C1 segment of cervical spinal cord (tissue), 14 donors: ENCODE measurements at places on chromosomes 3 and 15.

DNA sequence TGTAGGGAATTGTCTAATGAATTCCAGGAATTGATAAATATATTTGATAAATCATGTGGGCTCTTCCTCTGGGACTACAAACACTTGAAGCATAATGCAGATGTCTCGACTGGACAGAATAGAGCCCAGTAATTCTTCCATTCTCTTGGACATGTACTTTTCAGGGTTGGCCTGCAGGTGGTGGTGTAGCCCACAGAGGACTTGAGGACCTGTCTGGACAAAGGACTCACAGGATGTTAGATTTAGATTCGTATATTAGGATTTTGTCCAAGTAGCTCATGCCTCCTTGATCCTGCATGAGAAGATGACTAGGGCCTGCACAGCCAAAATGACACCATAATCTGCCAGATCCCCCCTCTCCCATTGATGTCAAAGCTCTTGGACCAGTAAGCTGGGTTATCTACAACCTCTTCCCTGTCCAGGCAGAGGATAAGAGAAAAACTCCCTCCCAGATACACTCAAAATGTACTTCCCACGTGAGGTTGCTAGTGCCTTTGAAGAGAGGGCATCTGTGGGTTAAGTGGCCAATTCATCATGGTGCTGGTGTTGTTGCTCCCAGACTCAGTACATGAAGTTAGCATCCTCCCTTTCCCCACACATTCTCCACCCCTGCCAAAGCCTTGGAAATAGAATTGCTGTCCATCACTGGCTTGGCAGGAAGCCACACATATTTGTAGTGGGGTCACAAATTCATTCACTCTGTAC is 88.6 kb upstream of the ZNF280D start:
- no peak for DNase-seq

GRCh38 chr3:138390582-138390932 is 42.2 kb downstream of the MRAS start:
- DNase-seq, result no peak

DNA sequence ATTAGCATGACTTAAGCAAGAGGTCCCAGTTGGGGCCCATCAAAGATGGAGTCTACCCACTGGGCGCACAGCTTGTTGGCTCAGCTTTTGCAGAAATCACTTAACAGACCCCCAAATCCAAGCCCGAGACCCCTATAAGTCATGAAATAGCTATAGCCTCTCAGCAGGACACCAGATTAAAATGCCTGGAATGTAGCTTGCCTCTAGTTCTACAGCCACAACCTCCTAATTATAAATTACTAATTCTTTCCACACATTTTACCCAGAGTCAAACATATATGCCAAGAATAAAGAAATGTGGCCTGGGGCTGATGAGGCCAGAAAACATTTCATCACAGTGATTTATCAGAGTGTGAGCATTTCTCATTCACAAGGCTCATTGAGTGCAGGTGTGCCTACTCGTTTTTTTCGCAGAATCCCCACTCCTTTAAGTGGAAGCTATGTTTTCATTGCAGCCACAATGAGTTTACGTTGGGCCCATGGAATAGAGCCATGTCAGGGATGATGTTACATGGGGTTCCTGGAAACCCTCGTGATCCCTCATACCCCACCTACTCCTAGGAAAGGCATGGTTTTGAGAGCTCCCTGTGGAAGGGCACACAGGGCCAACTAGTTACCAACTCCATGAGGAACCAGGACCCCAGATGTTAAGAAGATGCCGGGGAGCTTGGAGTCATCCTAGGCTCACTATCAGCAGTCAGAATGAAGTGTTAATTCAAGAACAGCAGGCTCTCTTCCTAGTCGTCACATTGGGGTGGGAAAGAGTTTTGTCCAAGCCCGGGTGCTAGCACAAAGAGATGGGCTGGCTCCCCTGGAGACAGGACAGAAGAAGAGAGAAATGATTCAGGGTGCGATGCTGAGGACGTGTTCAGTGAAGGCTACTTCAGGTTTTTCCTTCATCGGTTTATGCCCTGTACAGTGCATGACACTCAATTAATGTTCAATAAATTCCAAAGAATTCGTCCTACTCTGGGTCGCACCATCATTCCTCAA is 90.2 kb upstream of the ABHD17C start:
- DNase-seq, result no peak

DNA sequence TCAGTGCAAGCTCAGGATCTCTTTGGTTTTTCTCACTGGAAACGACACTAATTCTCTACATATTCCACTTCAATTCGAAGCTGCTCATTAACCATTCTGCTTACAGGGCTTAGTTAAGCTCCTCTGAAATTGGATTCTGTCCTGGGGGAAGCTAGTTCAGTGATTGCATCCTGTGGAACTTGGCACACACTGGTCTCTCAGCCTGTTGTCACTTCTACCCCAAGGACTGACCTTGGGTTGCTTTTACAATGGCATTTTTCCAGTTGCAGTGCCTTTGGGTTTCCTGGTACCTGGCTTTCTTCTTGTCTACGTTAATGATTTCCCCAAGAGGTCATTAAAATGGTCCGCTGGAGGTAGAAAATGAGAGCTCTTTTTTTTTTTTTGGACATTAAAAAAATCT is 33.3 kb upstream of the GABRB3 start:
- DNase-seq, result no peak

DNA sequence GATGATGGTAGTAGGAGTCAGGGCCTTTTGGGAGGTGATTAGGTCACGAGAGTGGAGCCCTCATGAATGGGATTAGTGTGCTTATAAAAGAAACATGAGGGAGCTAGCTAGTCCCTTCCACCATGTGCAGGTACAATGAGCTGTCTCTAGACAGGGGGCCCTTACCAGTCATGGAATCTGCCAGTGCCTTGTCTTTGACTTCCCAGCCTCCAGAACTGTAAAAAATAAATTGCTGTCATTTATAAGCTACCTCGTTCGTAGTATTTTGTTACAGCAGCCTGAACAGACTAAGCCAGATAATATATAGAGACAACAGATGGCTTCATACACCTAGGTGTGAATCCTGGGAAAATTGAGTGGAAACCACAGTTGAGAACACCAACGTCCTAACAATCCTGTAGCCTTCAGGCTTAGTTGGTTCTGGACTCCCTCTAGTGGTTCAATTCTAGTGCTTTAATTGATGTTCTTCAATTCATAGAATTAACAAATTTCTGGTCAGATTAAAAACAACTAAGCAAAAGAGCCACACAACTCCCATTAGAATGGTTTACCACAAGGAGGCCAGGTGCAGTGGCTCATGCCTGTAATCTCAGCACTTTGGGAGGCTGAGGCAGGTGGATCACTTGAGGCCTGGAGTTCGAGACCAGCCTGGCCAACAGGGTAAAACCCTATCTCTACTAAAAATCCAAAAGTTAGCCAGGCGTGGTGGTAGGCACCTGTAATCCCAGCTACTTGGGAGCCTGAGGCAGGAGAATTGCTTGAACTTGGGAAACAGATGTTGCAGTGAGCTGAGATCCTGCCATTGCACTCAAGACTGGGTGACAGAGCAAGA is 21.3 kb upstream of the GATM start:
- DNase-seq, result no peak

- no peak for DNase-seq
These were observed 110.3 kb upstream of the MITF start for GRCh38 chr3:69628951-69629350.

DNA sequence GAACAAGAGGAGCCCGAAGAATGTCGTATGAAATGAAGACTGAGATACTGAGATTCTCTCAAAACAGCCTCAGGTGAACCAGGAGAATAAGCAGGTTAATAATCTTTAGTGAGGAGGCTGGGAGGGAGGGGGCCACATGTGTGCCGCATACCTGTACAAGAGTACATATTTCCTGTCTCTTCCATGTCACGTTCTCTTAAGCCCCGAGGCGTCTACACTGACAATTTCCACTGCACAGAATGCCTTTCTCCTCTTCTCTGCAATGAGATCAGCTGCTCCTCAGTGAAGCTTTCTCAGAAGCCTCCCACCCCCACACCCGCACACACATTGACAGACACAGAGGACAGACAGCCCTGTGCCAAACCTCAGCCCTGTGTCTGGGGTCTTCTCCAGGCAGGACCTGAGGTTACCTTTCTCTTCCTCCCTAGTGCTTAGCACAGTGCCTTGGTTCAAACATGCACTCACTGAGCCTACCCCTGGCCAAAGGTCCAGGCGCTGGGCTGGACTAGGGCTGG is 55.4 kb downstream of the PDZRN3 start:
- no peak for DNase-seq

- no peak for DNase-seq
These were observed 67.3 kb downstream of the MEGF11 start for GRCh38 chr15:66186049-66186825.

- DNase-seq, result no peak
These were observed 250.0 kb upstream of the PDZRN3 start for GRCh38 chr3:73874606-73875369.
